Adipocyte (in vitro differentiated cells): ENCODE measurements at places on chromosomes 13 and 19.
A peak's percentile ranks its signal among the peaks of the same experiment; 100 is the strongest.

GRCh38 chr13:87331178-87331577 is 340.0 kb upstream of the SLITRK5 start:
- DNase-seq, result no peak

- no peak for DNase-seq
Observed at GRCh38 chr13:35841060-35841521, 290.1 kb downstream of the DCLK1 start.

- DNase-seq, result no peak
Observed at GRCh38 chr19:50878851-50879250, 5.6 kb downstream of the KLK2 start.

DNA sequence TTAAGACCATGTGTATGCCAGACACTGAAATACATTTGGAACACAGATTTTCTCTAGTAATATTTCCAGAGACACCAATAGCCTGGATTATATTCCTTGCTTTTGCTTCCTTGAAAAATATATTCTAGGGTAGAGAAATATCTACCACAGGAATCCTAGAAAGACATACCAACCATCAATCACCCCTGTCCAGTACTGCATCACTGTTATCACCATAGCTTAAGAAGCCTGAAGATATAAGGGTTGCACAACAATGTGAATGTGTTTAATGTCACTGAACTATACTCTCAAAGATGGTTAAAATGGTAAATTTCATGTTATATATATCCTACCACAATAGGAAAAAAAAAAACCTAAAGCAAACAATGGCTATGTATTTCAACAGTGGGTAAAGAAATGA is 163.6 kb downstream of the DIAPH3 start:
- no peak for DNase-seq

DNA sequence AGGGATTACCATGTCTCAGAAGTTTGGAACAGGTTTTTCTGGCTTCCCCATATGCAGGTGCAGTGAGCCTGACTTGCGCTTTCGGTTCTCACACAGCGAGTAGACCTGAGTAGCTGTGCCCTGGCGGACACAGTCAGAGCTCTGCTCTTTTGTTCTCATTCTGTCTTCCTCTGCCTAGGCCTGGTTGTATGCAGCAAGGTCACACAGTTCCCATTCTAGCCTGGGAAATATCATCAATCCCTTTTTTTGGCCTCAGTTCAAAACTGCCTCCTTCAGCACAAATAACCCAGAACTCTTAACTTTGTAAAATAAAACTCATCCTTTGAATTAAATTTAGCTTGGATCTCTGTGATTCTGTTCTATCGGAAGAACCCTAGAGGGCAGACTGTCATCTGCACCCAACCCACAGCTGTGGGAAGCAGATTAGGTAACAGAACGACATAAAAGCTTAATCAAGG is 10.2 kb downstream of the OXGR1 start:
- DNase-seq, result no peak

DNA sequence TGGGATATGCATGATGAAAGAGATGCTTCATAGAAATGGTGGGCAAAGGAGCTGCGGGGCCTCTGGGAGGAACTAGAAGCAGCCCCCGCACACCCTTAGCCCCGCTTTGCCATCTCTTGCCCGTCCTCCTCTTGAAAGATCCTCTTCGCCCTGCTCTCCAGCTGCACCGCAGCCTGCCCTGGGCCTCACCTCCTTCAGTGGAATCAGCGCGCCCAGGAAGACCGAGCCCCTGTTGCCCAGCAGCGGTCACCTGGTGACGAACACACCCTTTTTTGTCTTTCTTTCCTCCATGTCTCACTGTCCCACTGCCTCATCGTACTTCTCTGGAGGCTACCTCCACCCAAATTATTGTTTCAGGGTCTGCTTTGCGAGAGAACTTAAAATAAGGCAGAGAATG is 807.6 kb downstream of the UQCRFS1 start:
- no peak for DNase-seq

DNA sequence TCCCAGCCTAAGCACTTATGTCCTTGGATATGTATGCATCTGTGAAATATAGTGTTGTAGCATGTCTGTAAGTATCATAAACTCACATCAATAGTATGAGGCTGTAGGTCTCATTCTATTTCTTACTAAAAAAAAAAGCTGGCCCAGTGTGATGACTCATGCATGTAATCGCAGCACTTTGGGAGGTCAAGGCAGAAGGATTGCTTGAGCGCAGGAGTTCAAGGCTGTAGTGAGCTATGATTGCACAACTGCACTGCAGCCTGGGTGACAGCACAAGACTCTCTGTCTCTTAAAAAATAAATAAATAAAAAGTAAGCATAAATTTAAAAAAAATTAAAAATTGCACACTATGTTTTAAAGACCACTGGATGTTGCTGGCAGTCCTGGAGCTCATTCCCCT is 79.1 kb upstream of the SPATA13 start:
- no peak for DNase-seq

- DNase-seq, result no peak
Observed at GRCh38 chr13:44266305-44266704, 107.3 kb upstream of the SERP2 start.

DNA sequence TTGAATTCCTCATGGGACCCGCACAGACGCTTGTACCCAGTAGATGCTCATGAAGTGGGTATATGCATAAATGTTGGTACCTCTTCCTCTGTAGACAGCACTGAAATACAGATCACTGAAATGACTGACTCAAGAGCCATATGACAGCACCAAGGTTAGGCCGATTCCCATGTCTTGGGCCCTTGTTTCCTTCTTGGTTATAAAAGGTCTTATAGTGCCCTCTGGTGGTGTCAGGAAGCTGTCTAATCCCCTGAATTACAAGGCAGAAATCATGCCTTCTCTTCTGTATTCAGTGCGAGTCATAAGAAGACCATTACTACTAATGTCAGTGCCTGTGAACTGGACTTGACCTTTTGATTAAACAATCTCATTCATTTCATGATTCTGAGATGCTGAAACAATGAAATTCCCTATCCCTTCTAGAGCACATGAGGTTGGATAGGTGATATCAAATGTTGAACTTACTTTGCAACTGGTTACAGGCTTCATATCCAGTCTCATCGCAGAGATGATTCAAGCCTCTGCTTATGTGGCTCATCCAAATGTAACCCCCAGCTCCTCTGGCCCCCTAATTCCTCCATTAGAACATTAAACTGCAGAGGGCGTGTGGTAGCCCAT is 59.7 kb downstream of the SPATA13 start:
- peak; percentile 94 for DNase-seq

- DNase-seq, result no peak
Observed at GRCh38 chr19:9932835-9933234, 3.5 kb downstream of the OLFM2 start.

- no peak for DNase-seq
Observed at GRCh38 chr19:42032431-42032830, 37.6 kb downstream of the GRIK5 start.

- no peak for DNase-seq
Observed at GRCh38 chr19:12112701-12113100, 27.4 kb downstream of the ZNF20 start.

DNA sequence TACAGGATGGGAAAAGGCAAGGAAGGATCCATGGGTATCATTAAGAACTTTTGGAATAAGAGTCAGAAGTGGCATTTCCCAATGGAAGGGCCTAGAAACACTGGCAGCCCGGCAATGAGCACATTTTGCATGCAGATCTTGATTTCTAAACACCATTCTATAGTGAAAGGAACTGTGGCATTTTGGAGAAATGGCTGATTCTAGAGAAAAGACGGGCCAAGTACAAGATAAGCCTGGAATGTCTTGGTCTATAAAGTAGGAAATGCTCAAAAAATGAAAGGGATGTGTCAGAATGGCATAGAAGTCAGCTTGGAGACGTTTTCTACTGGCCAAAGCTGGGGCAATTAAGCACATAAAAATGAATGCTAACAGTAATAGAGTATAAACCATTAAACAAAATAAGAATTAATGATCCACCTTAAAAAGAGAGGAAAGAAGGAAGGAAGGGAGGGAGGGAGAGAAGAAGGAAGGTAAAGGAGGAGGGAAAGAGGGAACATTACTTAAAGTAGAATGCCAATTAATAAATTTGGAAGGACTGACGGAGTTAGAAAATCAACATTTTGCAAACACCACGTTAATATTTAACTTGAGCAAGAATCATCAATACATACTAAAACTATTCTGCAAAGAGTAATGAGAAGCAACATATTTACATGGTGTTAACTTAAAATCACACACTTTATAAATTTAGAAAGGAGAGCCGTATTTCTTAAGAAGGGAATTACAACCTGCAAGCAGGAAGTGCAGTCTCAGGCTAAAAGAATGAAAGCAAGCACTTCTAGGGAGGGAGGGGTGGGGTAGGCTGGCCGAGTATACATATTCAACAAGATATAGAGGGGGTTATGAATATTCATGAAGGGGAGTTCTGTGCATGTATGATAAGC is 78.9 kb downstream of the ANKRD10 start:
- no peak for DNase-seq

DNA sequence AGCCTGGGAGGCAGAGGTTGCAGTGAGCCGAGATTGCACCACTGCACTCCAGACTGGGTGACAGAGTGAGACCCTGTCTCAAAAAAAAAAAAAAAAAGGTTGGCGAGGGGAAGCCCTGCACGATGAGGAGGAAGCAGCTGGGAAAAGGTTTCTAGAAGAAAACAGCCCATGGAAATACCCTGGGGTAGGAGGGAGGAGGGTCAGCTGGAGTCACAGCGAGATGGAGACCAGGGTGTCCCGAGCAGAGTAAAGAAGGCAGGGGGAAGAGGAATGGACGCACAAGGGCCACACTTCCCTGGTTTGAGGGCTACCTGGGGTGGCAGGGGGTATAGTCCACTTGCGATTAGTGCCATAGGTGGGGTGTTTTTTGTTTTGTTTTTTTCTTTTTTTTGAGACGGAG is 6.4 kb downstream of the KANK3 start:
- DNase-seq, result no peak

DNA sequence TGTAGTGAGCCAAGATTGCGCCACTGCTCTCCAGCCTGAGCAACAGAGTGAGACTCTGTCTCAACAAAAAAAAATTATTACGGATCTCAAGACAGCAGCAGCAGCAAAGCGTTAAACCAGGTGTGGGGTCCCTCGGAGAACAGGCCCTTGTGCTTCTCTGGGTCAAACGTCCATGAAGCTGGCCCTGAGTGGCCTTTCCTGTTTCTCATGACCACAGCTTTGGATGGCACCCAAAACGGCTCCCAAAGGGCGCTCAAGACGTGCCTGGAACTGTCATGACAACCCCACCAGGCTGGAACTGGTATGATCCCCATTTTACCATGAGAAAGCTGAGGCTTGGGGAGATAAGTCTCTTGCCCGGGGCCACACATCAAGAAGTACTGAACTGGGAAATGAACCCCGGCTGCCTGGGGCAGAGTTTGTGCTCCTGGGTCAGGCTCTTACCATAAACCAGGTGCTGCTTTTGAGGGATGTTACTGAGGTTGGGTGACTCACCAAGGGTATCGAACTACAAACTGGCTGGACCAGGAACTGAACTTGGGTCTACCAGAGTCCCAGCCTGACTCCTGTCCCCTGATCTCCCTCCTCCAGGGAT is 11.6 kb upstream of the SAMD1 start:
- no peak for DNase-seq

DNA sequence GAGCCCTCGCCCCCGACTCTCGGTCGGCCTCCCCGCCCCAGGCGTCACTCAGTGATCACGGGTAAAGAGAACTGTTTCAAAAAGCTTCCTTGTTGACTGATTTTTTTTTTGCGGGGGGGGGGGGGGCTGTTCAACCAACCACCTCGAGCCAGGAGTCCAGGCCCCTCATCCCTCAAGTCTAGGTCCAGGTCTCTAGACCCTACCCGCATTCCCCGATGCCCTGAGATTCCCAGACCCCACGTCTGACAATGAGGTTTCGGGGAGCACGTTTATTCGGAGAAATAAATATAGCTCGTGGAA is 4.3 kb downstream of the HRC start:
- no peak for DNase-seq

DNA sequence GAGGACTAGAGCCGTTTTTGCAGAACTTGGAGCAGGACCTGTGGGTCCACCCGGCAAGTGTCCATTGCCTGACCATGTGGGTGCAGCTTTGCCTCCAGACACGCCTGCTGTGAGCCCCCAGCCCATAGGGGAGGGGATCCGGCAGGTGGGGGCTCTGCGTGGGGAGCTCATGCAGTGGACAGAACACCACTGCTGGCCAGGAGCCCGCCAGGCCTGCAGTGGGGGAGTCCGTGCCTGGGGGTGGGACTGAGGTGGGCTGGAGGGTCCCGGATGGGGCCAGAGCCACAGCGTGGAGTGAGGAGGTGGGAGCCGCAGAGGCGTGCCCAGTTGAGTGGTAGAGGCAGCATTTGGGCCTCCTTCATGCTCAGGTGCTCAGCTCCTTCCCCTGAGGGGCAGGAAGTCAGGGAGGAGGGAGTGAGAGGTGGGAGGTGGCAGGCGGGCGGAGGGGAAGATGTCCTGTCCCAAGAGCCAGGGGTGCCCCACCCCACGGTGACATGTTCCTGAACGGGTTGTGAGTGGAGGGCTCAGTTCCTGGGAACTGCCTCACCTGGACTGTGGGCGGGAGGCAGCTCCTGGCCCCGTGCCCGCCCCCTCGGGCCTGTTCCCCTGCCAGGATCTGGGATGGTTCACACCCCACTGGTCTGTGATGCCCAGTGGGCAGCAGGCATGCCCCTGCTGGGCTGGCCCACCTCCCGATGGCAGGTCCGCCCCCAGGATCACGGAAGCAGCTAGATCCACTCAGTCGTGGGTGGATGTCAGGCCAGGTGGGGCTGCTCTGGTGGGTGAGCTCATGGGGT is 8.8 kb downstream of the ADAT3 start:
- DNase-seq, result no peak

GRCh38 chr19:30492586-30493270 is 120.5 kb downstream of the ZNF536 start:
- DNase-seq, result no peak

GRCh38 chr19:3479177-3479833 is 1.0 kb downstream of the SMIM24 start:
- peak; percentile 39 for DNase-seq

GRCh38 chr13:38880397-38880796 is 110.2 kb downstream of the STOML3 start:
- DNase-seq, result no peak

- DNase-seq, result no peak
Observed at GRCh38 chr19:16957855-16958254, 68.8 kb downstream of the CPAMD8 start.

DNA sequence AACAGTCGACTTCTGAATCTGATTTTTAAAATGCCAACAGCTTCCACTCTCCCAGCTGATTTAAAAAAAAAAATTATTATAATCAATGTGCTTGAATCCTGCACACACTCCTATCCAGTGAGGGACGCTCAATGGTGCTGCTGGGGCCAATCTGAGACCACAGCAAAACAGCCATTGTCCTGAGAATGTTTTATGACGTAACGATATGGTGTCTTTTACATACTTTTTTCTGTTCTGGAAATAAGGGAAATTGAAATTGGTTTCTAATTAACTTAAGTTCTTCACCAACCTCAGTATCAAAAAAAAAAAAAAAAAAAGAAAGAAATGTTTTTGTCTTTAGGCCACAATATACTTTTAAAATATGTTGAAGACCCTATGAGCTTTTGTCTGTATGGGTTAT is 66.1 kb upstream of the SOX1 start:
- DNase-seq, result no peak
